ENCODE measurements at places on chromosomes 6 and 20. TPM values are rescaled to one million over a fixed set of nuclear protein-coding genes. Genes with fewer than 3 reads are reported as not detected.
A peak's percentile ranks its signal among the peaks of the same experiment; 100 is the strongest.

The OPRM1 gene
- not detected for total RNA-seq

- DNase-seq = no peak
These were observed 471.3 kb downstream of the UTRN start for GRCh38 chr6:144756469-144756868.

GRCh38 chr20:46545827-46546138, 4.7 kb downstream of the OCSTAMP start:
- no peak for DNase-seq

DNA sequence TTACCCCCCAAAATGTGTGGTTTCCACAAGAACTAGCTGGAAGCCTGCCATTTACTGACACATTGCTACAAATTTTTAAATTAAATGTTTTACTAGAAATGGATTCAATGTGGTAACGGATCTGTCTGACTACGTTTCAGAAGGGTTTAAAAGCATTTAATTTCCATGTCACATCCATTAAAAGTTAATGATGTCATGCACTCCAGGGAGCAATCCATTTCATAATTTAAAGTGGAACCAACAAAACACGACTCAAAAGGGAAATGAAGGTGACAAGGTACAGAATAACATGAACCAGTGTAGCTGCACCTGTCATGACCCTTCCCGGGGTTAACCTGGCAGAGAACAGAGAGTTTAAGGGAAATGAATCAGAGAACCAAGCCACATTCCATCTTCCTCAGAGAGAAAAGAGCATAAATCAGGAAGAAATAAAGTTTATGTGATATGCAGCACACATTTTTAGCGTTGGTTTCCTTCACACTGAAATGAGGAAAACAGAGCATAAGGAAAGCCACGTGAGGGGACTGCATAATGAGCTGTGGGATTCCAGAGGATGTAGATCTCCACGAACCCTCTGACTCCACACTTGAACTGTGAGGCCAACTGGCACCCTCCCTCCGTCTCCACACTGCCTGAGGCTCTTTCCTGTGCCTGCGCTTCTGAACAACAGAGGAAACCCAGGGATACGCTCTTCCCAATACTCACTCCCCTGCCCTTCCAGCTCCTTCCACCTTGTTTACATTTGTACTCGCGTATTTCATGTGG, 170.3 kb upstream of the AHI1 start:
- peak; percentile 70 for DNase-seq

DNA sequence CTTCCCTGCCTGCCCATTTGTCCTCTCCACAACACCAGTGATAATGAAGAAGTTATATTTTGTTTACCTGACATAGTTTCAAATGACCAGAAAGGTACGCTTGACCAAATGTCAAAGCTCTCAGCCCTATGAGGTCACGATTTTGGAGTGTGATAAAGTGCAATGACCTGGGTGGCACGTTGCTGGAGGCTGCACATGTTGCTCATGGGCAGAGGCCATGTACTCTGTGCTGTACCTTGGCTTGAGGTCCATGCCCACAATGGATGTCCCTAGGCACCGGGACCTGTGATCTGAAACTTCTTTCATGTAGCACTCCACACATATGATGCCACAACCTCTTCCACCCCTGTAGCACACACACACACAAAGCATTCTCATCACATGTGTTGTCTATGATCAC, 164.0 kb upstream of the HEY2 start:
- DNase-seq = no peak

The WFDC12 gene
- total RNA-seq = not detected

DNA sequence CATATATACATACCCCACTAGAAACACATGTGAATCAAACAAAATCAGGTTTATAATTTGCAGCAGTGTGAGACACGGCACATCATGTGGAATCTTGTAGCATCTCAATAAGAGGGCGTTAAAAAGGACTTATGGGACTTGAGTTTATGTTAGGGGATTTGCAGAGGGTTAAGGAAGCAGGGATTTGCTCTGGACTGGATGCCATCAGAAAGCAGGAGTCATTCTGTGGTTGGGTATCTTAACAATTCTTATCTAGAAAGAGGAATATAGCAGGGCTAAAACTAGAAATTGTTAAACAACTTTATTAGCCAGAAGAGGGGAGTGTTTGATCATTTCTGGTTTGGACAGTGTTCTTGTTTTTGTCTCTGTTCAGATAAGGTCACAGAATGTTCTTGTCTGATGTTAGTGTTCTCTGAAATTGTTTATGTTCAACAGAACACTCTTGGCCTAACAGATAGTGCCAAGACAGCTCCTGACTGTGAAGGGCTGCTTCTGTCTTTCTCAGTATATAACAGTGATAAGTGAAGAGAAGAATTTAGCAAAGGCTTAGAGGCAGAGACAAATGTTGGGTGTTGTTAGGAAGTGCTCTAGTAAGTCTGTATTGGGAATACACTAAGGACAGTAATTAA, 39.2 kb downstream of the LIN28B start:
- peak; percentile 40 for DNase-seq

DNA sequence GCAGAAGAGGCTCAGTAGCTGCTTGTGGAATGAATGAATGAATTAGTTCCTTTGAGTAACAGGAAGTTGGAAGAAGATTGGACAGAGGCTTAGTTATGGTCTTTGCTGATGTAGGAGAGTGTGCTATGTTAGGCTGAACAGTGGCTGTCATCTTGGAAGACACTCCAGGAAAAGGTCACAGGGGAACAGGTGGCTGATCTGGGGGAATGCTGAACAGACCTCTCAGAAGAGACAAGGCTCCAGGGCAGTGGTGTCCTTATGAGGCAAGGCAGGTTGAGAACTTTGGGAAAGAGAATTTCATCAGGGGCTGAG, 62.3 kb downstream of the UTRN start:
- DNase-seq = no peak

GRCh38 chr6:169241688-169242350, 11.8 kb downstream of the THBS2 start:
- DNase-seq = no peak

DNA sequence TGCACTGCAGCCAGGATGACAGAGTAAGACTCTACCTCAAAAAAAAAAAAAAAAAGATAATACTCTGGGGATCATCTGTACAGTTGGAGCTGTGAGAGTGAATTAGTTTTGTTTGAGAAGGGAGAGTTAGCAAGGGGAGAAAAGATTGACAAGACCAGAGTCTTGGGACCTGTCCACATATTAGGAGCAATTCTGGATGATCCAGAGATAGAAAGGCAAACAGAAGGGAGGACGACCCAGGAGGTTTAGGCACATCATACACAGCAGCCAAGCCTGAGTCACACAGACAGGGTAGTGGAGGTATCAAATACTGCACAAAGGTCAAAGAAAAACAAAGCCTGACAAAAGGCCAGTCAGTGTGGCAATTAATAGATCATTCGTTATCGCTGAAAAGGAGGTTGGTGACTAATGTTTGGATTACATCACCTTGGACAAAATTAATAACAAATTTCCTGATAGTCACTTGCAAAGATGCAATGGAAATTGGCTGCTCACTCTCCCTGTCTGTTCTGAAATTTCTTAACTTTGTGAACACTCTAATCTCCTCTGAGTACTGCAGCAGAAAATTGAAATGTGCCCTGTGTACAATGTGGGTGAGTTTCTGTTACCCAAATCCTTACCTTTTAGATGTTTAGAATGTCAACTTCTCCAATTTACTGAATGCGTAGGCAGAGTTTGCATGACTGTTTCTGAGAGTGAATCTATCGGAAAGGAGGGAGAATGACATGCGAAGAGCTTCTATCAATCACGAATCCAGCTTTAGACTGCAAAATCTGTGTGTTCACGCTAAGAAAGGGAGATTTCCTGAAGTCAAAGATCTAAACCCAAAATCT, 105.4 kb downstream of the TSHZ2 start:
- peak; percentile 88 for DNase-seq

Measured in dermis blood vessel endothelial cell (primary cell).